NCI-H524 treated with DMSO at 0.1 percent for 48 hours (cell line): ENCODE measurements at places on chromosomes 7 and 10.

- peak; percentile 36 for DNase-seq
Observed at GRCh38 chr10:23917251-23917840, 291.6 kb upstream of the KIAA1217 start.

- no peak for DNase-seq
Observed at GRCh38 chr10:108445746-108446145, 1281.2 kb upstream of the SORCS1 start.

DNA sequence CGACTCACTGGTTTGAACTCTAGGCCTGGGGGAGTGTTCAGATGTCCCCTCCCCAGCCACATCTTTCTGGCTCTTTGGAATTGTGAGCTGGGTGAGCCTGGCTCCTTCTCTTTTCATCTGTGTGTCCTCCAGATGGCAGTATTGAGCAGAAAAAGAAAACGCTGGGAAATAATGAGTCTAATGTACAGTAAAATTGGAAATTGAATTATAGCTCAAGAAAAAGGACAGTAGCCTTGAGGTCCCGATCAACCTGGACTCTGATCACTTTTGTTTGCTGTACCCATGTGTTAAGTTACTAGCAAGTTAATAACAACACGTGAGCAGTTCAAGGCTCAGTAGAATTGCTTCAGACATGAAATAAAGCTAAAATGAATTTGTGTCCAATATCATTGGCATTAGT, 77.9 kb downstream of the SNX10 start:
- DNase-seq = no peak

DNA sequence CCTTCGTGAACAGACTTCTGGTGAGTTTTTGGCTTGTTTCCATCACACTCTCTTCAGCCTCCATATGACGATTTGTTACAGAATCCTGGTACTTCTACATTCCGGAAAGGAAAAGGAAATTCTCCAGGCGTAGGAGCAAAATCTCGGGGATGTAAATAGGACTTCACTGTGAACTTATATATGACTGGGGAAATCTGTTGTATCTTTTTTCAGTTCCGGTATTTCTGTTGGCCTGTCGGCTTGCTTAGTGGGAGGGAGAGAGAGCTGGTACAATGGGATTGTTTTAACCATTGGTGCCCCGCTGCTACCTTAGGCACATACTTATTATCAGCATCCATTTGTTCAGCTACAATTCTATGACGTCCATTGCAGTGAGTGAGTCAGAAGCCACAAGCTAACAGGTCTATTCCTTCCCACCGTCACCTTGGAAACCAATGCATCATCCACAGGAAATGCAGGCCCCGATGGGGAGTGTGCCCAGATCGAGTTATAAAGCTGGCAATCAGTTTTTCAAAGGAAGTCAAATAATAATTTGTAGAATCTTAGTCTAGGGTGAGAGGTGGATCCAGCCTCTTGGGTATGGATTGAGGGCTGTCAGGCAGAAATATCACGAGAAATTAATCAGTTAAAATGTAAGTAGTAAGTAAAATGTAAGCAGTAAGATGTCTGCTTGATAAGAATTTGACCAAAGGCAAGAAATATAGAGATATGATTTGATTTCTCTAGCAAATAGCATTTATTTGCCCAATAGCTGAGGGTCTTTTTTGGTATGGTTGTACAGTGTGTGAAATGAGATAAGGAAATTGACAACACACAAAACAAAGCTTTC, 92.0 kb upstream of the MKLN1 start:
- no peak for DNase-seq

GRCh38 chr7:107838816-107839565, 36.0 kb upstream of the SLC26A3 start:
- DNase-seq = no peak
